ENCODE measurements at places on chromosomes 5 and 9.

GRCh38 chr9:135045264-135045927, 42.1 kb upstream of the OLFM1 start:
- DNase-seq = no peak

GRCh38 chr9:121133104-121133816, 58.5 kb downstream of the CNTRL start:
- no peak for DNase-seq

GRCh38 chr9:14396171-14396570, 82.2 kb upstream of the NFIB start:
- no peak for DNase-seq

DNA sequence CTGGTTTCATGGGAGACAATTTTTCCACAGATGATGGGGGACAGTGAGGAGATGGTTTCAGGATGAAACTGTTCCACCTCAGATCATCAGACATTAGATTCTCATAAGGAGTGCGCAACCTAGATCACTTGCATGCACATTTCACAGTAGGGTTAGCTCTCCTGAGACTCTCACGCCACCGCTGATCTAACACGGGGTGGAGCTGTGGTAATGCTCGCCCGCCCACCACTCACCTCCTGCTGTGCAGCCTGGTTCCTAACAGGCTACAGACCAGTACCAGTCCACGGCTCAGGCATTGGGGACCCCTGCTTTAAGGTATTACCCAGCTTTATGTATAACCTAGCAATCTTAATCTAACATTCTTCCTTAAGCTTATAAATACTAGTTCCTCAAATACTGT, 35.6 kb downstream of the TTC39B start:
- DNase-seq = no peak

- no peak for DNase-seq
These were observed 710.5 kb upstream of the CDH9 start for GRCh38 chr5:27748847-27749246.
